ENCODE measurements at places on chromosomes 3 and 15.
A peak's percentile ranks its signal among the peaks of the same experiment; 100 is the strongest.

DNA sequence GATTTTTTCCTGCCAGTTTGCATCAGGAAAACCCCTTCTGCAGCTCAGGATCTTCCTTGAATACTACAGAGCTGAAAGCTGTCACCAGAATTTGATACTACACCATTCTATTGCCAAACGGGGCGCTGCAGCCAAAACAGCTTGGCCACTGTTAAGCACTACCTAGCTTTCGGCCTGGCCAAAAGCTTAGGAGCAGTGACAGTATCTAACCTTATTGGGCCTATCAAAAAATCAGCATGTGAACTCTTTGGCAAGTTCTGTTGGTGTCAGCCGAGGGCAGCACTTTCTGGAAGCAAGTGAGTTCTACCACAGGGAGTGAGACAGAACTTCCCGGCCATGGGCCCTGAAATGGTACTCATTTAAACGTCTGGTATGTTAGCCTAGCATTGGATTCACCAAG lies 16.1 kb upstream of the GYG1 start:
- no peak for DNase-seq

DNA sequence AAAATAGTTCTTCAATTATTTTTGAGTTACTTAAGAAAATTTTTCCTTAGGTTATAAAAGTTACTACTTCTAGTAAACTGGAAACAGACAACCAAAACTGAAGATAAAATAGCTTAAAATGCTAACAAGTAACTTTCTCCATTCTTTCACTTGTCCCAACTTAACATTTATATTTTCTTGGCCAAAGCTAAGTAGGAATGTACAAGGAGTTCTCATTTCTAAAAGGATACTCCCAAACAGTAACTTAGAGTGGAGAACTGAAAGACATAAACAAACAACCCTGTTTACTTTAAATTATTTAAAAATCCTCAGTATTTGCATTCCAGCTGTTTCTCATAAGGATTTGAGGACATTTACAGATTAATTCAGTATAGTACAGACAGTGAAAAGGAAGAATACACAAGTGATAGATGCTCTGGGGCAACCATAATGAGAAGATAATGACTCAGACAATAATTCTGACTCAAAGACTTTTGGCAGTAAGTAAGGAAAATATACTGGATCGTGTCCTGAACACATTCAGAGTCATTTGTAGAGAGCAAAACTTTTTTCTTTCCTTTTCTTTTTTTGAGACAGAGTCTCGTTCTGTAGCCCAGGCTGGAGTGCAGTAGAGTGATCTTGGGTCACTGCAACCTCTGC lies 29.2 kb upstream of the ANXA2 start:
- no peak for DNase-seq

DNA sequence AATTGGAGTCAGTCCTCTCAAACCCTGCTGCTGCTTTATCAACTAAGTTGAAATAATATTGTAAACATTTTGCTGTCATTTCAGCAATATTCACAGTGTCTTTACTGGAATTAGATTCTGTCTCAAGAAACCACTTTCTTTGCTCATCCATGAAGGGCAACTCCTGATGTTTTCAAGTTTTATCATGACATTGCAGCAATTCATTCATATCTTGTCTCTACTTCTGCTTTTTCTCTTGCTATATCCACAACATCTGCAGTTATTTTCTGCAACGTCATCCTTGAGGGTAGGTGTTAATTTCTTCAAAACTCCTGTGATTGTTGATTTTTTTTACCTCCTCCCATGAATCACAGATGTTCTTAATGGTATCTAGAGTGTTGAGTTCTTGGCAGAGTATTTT lies 181.6 kb downstream of the EPHA6 start:
- no peak for DNase-seq

DNA sequence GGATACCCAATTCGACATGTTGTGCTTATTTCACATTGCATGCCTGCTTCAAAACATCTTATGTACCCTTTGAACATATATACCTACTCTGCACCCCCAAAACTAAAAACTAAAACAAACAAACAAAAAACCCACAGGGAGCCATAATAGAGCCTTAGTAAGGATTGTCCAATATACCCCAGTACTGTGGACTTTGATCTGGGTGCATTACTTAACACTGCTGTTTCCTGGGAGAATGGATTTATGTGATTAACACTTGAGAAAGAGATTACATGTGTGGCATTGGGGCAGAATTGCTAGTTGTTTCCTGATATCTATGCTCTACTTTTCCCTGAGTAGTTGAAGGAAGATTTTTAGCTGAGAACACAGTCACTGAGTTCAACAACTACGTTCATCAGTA lies 583.4 kb upstream of the ROBO1 start:
- DNase-seq, result no peak

- no peak for DNase-seq
Observed at GRCh38 chr3:194240766-194241165, 104.8 kb downstream of the HES1 start.

GRCh38 chr3:198080521-198081384 lies 120.7 kb downstream of the LMLN start:
- peak; percentile 74 for DNase-seq

- no peak for DNase-seq
Observed at GRCh38 chr15:64344651-64345294, 11.2 kb downstream of the CSNK1G1 start.

DNA sequence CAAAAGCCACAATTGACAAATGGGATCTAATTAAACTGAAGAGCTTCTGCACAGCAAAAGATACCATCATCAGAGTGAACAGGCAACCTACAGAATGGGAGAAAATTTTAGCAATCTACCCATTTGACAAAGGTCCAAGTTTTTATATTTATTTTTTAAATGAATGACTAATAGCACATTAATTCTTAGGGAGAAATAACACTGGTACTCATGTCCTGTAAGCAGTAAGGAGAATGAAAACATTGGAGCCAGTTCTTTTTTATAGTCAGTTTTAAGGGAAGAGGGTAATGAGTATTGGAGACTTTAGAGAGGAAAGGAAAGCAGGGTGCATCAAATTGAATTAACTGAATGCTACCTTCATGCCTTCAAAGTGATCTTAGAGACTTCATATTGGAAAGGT lies 404.7 kb upstream of the TGFBR2 start:
- DNase-seq, result no peak

DNA sequence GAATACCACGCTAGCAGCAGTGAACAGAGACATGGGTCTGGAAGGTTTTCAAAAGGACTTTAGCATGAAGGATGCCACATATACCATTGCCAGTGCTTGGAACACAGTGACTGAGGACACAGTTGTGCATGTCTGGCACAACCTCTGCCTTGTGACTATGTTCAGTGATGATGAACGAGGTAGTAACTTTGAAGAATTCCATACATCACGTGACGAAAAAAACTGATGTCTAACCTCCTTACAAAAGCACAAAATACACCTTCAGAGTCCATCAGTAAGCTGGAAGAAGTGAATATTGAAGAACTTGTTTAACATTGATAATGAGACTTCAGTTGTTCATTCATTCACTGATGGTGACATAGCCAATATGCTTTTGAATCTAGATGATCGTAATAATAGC lies 594.8 kb upstream of the GRM7 start:
- no peak for DNase-seq

GRCh38 chr3:29605845-29606244 lies 325.0 kb downstream of the RBMS3 start:
- DNase-seq, result no peak

- no peak for DNase-seq
Observed at GRCh38 chr3:168514252-168514651, 418.5 kb upstream of the GOLIM4 start.

DNA sequence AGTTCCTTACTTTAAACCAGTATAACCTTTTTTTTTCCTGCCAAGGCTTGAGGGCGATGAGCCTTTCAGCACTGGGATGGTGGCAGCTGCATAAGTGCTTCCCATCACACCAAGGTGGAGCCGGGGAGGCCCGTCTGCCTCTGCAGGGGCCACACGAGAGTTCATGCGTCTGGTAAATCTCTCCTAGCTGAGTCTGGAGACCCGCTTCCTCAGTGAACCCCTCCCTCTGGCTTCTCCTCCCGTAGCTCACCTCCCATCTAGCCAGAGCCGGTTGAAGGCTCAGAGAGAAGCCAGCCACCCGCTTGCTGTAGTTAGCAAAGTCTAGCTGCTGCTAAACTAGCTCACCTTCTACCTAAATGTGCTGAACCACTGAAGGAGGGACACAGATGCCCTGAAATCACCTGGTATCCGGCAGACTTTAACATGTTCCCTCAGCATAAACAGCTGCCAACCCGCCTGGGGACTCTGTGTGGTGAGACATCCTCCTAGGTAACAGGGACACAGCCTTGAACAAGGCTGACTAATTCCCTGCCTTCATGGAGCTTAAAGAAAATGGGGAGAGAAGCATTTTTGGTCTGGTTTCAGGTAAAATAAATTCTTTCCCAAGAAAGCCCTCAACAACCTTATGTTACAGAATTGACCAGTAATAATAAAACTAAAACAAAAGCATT lies 42.9 kb downstream of the RLBP1 start:
- DNase-seq, result no peak

DNA sequence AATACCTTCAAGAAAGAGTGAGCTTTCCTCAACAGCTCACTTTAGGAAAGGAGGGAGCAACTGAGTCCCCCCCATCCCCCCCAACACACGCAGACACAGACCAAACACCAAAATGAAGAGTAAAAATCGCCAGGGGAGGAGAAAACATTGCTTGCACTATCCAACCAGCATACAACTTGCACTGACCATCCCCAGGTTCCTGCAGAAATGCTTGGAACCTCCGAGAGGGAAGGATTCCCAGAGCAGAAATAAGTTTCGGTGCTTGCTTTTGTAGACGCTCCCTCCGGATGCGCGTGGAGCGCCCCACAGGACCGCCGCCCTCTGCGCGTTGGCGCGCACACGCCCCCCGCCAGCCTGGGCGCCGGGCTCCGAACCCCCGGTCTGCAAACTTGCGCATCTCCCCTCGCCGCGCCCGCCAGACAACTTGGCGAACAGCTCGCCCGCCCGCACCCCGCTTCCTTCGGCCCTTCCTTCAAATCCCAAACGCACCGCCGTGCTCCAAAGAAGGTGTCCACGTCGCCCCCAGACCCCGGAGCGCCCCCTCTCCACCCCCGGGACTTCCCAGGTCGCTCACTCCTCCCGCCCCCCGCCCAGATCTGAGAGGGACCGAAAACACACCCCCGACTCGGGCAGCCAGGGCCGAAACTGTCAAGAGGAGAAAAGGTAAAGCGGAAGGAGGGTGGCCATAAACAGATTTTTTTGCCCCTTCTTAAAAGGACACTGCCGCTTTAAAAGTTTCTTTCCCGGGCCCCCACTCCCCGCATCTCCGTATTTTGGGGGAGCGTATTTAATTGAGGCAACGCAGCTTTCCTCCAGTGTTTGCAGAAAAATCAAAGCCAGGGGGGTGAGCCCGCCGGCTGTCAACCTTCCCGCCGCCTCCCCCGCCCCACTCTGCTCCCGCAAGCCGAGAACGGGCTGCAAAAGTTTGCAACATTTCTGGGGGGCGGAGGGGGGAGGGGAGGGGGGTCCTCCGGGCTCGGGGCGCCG lies 859 bp downstream of the RORA start:
- DNase-seq, result no peak
